ENCODE measurements at places on chromosomes 16 and 17.

DNA sequence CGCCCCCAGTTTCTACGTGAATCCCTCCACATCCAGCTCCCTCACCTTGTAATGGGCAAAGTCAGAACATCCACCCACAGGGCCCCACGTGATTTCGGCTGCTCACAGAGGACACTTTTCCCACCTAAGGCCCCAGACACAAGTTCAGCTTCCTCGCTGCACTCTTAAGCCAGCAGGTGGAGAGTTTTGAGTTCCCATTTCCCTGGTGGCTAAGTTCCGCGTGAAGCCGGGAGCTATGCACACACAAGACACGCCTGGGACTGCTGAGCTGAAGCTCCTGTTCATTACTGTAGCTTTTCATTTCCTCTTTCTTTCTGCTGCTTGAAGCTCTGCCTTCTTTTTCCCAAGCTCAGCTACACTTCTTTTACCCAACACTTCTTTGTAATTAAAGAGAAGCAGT, 273.8 kb downstream of the NPIPA8 start:
- no peak for DNase-seq

- DNase-seq = no peak
Observed at GRCh38 chr16:2095315-2095853, 40.3 kb downstream of the PKD1 start.

DNA sequence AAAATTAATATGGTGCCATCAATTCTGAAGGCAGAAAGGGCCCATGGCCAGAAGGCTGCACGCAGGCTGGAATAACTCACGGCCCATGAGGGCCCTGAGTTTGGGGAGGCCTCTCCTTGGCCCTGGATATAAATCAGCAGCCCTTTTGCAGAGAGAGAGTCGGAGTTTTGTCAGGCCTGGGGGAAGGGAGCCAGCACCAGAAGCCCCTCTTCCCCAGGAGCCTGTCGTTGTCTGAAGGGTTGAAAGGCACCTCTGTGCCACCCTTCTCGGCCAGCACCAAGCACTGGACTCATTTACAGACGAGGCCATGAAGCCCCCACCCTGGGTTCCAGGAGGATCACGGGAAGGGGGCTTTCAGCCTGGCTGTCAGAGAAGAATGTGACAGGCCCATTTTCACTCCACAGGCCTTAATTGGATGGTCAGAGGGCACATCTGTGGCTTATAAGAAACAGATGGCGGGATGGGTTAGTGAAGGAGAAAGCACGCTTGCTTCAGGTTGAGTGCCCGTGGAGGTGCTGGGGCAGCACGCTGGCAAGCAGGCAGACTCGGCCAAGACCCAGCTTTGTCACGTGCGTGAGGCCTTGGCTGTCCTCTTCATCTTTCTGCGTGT, 140.6 kb downstream of the CLEC16A start:
- no peak for DNase-seq

- DNase-seq = peak; percentile 6
Observed at GRCh38 chr16:54526916-54527315, 240.3 kb upstream of the IRX3 start.

DNA sequence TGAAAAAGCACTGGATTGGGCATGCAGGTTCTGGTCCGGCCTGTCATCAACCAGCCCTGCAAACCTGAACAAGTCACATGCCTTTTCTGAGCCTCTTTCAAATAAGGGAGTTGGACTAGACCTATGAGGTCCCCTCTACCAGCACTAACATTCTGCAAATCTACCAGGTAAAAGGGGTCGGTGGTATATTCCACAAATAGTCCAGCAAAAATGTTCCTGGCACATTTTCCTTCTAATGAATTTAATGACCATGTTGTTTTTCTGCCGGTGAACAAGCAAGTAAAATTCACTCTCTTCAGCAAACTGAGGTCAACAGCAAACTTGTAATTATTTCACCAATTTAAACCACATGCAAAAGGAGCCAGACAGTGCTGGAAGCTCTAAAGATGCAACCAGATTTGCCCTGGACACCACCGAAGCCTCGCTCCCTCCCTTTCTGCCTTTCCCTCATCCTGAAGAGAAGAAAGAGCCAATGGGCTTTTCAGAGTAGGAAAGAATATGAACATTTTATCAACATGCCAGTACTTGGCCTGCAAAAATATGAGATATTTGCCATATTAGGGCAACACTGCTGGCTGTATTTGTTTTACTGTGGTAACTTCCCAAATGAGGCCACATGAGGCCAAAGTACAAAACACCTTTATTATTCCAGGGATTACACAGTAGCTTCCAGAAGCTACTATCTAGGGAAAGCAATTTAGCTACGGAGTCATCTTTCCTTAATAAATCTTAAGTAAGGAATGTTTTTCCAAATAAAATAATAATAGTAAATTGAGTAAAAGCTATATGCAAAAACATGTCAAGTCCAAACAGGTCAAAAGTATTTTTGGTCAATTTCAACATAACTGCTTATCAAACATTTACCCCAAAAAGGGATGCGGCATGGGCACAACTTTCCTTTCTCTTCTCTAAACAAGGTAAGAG, 45.0 kb downstream of the USP31 start:
- no peak for DNase-seq

GRCh38 chr16:88781140-88782077, 3.6 kb downstream of the PIEZO1 start:
- no peak for DNase-seq
